ENCODE measurements at places on chromosomes 16 and 17. TPM values are rescaled to one million over a fixed set of nuclear protein-coding genes. Genes with fewer than 3 reads are reported as not detected.

MSI2 gene
- polyA plus RNA-seq, result 10.4 TPM

ABCA10 gene
- 18.5 TPM for polyA plus RNA-seq

TMEM88 gene
- 28.5 TPM for polyA plus RNA-seq

KRT9 gene
- polyA plus RNA-seq, result not detected

CA7 gene
- polyA plus RNA-seq, result not detected

KRT28 gene
- not detected for polyA plus RNA-seq

KCNG4 gene
- polyA plus RNA-seq, result not detected

TNP2 gene
- not detected for polyA plus RNA-seq

KRT40 gene
- polyA plus RNA-seq, result 0.61 TPM

ACSM5 gene
- 1.0 TPM for polyA plus RNA-seq

MRPL58 gene
- polyA plus RNA-seq, result 23.6 TPM

TMEM204 gene
- polyA plus RNA-seq, result 9.8 TPM

ZNF23 gene
- polyA plus RNA-seq, result 8.2 TPM

KRTAP4-1 gene
- not detected for polyA plus RNA-seq

GP1BA gene
- 0.11 TPM for polyA plus RNA-seq

CANT1 gene
- polyA plus RNA-seq, result 10.7 TPM

SSTR5 gene
- 1.2 TPM for polyA plus RNA-seq

KRTAP9-2 gene
- not detected for polyA plus RNA-seq

LRRC36 gene
- 4.2 TPM for polyA plus RNA-seq

QRICH2 gene
- 7.4 TPM for polyA plus RNA-seq

SLC9A5 gene
- 1.5 TPM for polyA plus RNA-seq

COQ9 gene
- polyA plus RNA-seq, result 51.1 TPM

SCARF1 gene
- 8.1 TPM for polyA plus RNA-seq

XYLT1 gene
- polyA plus RNA-seq, result 1.8 TPM

ITGAD gene
- not detected for polyA plus RNA-seq

ROGDI gene
- 55.0 TPM for polyA plus RNA-seq

IRX3 gene
- 0.87 TPM for polyA plus RNA-seq

All from pancreas (tissue), 10 donors.